ELF-1 (cell line): ENCODE measurements at places on chromosomes 12 and 14.

DNA sequence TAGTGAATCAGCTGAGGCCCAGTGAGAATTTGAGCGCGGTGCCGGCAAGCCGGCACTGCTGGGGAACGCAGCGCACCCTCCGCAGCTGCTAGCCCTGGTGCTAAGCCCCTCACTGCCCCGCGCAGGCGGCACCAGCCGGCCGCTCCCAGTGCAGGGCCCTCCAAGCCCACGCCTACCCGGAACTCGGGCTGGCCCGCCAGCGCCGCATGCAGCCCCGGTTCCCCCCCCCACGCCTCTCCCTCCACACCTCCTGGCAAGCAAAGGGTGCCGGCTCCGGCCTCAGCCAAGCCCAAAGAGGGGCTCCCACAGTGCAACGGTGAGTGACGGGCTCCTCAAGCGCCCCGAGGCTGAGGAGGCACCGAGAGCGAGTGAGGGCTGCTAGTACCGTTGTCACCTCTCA lies 54.5 kb upstream of the VASH1 start:
- no peak for DNase-seq

DNA sequence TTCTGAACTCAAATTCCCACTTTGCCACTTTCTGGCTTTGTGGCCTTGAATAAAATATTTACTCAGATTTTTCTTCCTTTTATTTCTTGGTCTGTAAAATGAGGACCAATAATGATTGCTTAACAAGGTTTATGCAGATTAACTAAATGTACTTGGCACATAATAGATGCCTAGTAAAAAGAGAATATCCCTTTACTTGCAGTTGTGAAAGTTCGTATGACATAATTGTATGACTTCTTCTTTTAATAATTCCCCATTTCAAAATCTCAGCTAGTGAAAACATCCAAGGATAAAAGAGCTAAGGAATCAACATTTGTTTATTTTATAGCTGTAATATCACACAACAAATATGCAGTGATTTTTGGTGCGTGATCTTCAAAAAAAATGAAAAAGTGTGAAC lies 215.6 kb upstream of the ATP2B1 start:
- DNase-seq = no peak

DNA sequence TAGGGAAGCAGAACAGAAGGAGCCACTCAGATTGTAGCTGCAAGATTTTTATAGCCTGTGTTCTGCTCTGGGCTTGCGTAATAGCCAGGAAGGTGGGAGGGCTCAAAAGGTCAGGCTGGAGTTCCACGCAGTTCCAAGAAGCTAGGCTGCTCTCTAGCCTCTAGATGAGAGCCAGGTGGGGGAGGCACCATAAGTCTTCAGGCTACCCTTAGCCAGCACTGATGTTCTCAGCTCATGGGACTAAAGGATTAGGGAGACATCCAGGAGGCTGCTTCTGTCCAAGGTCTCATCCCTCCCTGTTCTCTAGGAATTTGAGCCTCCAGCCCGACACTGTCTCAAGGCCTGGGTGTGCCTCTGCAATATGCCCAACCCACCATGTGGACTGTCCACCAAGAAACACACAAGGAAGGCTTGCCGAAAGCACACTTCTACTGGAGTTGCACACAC lies 1.7 kb downstream of the LMBR1L start:
- DNase-seq = peak; percentile 30

- DNase-seq = peak; percentile 91
Measured at GRCh38 chr12:37543131-37543965, 773.2 kb upstream of the ALG10B start.

- peak; percentile 47 for DNase-seq
Measured at GRCh38 chr12:120474616-120474960, 5.0 kb upstream of the SRSF9 start.

- DNase-seq = no peak
Measured at GRCh38 chr12:6626654-6627283, 9.0 kb downstream of the LPAR5 start.

GRCh38 chr12:68240079-68240478 lies 13.3 kb downstream of the IL22 start:
- DNase-seq = no peak

DNA sequence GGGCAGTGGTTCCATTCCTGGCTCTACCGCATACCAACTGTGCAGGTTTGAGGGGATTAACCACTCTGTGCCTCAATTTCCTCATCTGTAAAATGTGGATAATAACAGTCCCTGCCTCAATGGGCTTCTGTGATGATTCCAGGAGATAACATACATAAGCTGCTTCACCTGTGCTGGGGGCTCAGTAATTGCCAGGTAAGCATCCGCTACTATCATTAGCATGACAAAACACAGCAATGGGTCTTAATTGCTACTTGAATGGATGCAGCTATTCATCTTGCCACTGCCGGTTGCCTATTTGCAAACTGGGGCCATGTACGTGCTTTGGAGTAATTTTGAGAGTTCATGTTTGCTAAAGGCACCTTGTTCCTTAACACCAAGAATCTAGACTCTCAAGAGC lies 132.6 kb downstream of the TMEM132D start:
- DNase-seq = peak; percentile 68

- DNase-seq = no peak
Measured at GRCh38 chr12:62328296-62328921, 68.2 kb downstream of the USP15 start.

DNA sequence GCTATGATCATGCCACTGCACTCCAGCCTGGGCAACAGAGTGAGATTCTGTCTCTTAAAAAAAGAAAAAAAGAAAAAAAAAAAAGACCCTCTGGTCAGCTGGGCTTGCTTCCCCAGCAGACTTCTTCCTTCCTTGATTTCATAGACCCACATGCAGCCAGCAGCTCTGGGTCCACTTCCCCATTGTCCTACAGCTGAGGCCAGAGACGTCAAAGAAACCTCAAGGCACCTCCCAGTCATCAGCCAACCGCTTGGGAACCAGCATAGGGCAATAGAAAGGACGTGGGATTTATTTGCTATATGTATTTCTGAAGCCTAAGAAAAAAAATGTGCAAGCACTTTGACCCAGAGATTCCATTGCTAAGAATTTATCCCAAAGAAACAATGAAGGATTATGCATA lies 35.4 kb upstream of the SPPL3 start:
- DNase-seq = no peak

DNA sequence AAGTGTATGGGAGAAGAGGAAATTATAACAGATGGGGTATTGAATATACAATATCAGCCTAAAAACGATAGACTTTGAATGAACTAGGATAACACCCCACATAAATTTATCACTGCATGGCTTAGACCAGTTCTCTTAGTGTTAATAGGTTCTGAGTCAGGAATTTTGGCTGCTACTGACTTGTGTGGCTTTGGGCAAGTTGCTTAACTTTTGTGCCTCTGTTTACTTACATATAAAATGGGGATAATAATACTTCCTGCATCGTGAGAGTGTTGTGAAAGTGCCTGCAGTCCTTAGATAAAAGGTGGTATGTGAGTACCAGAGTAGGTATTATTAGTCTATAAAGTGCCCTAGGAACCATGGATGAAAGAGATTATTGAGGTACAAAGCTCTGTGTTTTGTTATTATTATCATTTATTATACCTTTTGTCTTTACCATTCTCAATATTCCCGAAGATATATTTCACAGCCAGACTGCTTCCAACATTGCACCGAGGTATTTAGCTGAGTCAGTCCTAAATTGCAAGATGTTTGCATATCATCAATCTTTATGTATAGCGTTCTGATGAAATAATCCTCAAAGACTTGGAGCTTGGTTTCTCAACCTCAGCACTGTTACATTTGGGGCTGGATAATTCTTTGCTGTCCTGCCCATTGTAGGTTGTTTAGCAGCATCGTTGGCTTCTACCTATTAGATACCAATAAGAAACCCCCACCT lies 2.3 kb upstream of the PAWR start:
- no peak for DNase-seq

GRCh38 chr12:58977476-58977875 lies 57.2 kb upstream of the LRIG3 start:
- no peak for DNase-seq
